ENCODE measurements at places on chromosomes 5 and 9.

GRCh38 chr5:76358-77169 lies 15.4 kb upstream of the PLEKHG4B start:
- DNase-seq = no peak

DNA sequence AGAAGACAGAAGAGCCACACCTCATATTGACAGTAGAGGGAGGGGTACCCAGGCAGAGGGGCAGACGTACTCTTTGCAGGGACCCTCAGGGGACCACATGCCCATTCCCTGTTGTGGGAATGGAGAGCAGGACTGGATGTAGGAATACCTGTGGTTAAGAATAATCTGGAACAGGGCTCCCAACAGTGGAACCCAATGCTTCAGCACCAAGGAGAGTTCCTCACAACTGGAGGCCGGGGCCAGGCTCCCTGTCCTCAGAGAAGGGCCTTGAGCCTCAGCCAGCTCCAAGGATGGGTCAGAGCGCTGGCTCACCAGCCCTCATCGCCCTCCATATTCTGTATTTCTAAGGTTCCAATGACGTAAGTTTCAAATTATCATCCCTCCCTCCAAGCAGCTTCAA lies 7.4 kb upstream of the SHC3 start:
- DNase-seq = no peak

- no peak for DNase-seq
These were observed 61.2 kb downstream of the FYB1 start for GRCh38 chr5:39158127-39158593.

DNA sequence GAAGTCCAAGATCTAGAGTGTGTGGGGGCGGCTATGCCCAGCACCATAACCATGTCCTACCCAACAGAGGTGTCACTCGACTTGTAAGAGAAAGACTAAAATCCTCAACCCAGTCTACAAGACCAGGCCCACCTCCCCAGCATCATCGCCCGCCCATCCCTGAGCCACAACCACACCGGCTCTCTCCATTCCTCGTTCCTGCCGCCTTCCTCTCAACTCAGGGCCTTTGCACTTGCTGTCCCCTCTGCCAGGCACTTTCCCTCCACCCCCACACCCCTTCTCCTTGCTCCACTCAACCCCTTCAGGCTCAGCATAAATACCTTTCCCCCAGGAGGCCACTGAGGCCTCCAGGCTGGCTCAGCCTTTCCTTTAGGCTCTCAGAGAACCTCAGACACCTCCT lies 69.3 kb downstream of the PAX5 start:
- DNase-seq = no peak

- no peak for DNase-seq
These were observed 161.3 kb downstream of the RMI1 start for GRCh38 chr9:84141741-84142370.

GRCh38 chr5:150624334-150625163 lies 15.9 kb upstream of the SYNPO start:
- no peak for DNase-seq

DNA sequence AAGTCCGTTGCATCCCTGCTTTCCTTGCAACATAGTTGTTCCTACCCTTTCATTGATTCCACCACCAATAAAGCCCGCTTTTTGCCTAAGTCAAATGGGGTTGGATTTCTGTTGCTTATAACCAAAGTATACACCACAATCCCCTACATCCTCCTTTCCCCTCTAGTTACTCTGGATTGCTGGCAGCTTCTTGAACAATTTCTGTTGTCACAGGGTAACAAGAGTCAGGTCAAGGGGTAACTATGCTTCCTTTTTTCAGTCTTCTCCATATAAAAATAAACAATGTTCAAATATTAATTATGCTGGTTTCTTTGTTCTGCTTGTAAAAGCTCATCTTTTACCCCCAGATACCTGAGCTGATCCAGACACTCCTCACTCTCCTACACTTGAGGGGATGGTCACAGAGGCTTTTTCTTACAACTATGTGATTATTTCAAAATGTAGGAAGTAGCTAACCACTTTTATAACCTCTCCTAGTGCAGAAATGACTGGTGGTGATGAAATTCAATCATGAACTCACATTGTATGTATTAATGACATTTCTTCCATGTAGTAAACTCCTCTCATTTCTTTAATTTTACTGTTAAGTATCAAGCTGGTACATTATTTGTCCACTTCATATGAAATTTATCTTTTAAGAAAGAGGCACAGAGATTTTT lies 136.5 kb downstream of the SNX18 start:
- no peak for DNase-seq

- no peak for DNase-seq
These were observed 3.0 kb upstream of the TMEM210 start for GRCh38 chr9:137174722-137175293.

Measured in BJ (cell line).